Mesothelial cell of epicardium (in vitro differentiated cells): ENCODE measurements at places on chromosomes 11 and 22. TPM values are rescaled to one million over a fixed set of nuclear protein-coding genes. Genes with fewer than 3 reads are reported as not detected.

- peaks cover 29% of the 10 kb centered on the region for H3K4me1 ChIP-seq
- no peak overlapping the region for H3K4me3 ChIP-seq
- peaks cover 3% of the 10 kb centered on the region for H3K36me3 ChIP-seq
These were observed 30.7 kb downstream of the TIMP3 start for GRCh38 chr22:32832174-32832573.

DNA sequence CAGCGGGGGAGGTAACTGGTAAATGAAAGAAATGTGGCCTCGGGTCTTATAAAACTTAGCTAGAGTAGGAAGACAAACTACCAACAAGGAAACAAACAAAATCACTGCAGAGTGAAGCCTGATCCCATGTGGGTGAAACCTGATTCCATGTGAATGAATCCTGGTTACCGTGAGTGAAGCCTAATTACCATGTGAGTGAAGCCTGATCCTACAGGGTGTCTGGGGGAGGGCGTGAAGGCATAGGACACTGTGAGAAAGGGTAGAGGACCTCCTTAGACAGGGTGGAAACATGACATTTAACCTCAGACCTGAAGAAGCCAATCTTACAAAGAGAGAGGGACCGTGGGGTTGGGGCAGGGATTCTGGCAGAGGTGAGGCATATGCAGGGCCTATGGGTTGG is 106.2 kb upstream of the USP47 start:
- no peaks in the 10 kb centered on the region for H3K36me3 ChIP-seq
- H3K27ac ChIP-seq, result no peak overlapping the region
- no peak overlapping the region for H3K4me3 ChIP-seq
- H3K4me1 ChIP-seq, result peaks cover 10% of the 10 kb centered on the region
- DNase-seq, result no peak

- peaks cover 35% of the 10 kb centered on the region for H3K27me3 ChIP-seq
- no peaks in the 10 kb centered on the region for H3K36me3 ChIP-seq
- no peak for DNase-seq
- H3K27ac ChIP-seq, result no peak overlapping the region
- H3K4me1 ChIP-seq, result peaks cover 3% of the 10 kb centered on the region
These were observed 5.1 kb upstream of the INSC start for GRCh38 chr11:15109602-15110001.

GRCh38 chr11:115676768-115677167 is 172.6 kb upstream of the CADM1 start:
- DNase-seq, result no peak
- H3K4me1 ChIP-seq, result peaks cover 35% of the 10 kb centered on the region
- H3K27ac ChIP-seq, result no peak overlapping the region

GRCh38 chr11:34366522-34366921 is 8.7 kb upstream of the ABTB2 start:
- DNase-seq, result no peak
- H3K4me1 ChIP-seq, result peaks cover 3% of the 10 kb centered on the region
- peaks cover 7% of the 10 kb centered on the region for H3K27me3 ChIP-seq
- H3K27ac ChIP-seq, result no peak overlapping the region
- H3K36me3 ChIP-seq, result no peaks in the 10 kb centered on the region

GRCh38 chr11:849104-849824 is 6.6 kb downstream of the TSPAN4 start:
- H3K4me1 ChIP-seq, result peaks cover 37% of the 10 kb centered on the region
- H3K4me3 ChIP-seq, result peak overlapping the region; percentile 69
- peak overlapping the region; percentile 47 for H3K27ac ChIP-seq
- H3K27me3 ChIP-seq, result no peaks in the 10 kb centered on the region
- H3K36me3 ChIP-seq, result no peaks in the 10 kb centered on the region

DNA sequence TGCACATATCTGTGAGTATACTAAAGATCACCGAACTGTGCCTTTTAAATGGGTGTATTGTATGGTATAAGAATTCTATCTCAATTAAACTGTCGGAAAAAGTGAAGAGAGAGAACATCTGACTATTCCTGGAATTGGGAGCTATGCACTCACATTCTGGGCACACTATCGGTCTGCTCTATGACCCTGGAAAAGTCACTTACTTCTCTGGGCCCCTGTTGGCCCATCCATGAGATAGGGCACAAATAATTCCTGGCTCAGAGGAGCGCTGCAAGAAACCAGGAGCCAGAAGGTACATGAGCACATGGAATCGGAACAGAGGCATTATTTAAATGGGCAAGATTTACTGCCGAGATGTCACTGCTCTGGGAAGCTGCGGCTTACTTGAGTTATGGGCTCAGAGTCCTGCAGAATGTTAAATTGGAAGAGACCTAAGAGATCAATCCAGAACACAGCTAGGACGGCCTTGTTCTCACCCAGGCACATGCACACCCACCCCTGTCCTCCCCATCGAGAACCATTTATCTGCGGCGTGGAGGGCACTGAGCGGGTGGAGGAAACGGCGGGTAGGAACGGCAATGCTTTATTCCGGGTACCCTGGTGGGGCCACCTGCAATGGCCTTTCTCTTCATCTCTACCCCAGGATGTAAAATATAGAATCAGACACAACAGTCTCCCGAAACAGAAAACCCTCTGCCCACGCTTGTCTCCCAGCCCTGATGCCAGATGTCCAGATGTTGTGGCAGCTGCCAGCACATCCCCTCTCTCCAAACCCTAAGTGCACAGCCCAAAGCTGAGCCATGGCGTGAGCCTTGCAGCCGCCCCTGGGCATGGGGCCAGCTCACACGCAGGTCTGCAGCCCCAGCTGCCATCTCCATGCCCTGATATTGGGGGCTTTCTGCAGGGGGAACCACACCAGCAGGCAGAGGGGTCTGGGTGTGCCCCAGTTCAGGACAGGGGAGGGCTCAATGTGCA is 142.4 kb downstream of the DSCAML1 start:
- H3K27ac ChIP-seq, result no peak overlapping the region
- no peaks in the 10 kb centered on the region for H3K4me1 ChIP-seq
- peaks cover 39% of the 10 kb centered on the region for H3K27me3 ChIP-seq
- no peaks in the 10 kb centered on the region for H3K36me3 ChIP-seq

DNA sequence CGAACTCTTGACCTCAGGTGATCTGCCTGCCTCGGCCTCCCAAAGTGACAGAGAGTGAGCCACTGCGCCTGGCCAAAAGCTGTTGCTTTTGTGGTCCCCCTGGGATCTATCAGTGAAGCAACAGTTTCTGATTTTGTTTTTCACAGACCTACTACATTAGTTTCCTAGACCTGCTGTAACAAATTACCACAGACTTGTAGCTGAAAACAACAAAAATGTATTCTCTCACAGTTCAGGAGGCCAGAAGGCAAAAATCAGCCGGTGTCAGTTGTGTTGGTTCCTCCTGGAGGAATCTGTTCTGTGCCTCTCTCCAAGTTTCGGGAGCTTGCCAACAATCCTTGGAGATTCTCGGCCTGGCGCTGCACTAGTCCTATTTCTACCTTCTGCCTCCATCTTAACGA is 8.5 kb upstream of the SLC35C1 start:
- H3K4me3 ChIP-seq, result no peak overlapping the region
- H3K4me1 ChIP-seq, result no peaks in the 10 kb centered on the region
- H3K27ac ChIP-seq, result no peak overlapping the region
- DNase-seq, result no peak
- H3K36me3 ChIP-seq, result no peaks in the 10 kb centered on the region

DNA sequence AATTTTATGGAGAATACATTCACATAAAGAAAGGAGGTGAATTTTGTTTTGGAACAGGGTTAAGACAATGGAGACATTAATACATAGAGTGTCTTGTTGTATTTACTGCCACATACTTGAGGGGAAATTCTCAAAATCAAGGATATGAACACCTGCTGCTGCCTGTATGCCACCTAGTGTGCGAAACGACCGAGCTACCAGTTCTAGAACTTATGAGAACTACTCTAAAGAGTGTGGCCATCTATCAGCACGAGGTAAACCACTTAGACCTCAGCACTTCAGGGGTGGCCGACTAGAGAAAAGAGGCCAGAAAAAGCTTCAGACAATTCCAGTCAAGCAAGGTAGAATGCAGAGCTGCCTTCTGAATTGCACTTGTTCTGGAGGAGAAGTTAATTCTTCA is 1.5 kb upstream of the AGBL2 start:
- H3K27ac ChIP-seq, result no peak overlapping the region
- H3K4me3 ChIP-seq, result no peak overlapping the region
- H3K4me1 ChIP-seq, result peaks cover 6% of the 10 kb centered on the region
- H3K27me3 ChIP-seq, result no peaks in the 10 kb centered on the region
- DNase-seq, result no peak

DNA sequence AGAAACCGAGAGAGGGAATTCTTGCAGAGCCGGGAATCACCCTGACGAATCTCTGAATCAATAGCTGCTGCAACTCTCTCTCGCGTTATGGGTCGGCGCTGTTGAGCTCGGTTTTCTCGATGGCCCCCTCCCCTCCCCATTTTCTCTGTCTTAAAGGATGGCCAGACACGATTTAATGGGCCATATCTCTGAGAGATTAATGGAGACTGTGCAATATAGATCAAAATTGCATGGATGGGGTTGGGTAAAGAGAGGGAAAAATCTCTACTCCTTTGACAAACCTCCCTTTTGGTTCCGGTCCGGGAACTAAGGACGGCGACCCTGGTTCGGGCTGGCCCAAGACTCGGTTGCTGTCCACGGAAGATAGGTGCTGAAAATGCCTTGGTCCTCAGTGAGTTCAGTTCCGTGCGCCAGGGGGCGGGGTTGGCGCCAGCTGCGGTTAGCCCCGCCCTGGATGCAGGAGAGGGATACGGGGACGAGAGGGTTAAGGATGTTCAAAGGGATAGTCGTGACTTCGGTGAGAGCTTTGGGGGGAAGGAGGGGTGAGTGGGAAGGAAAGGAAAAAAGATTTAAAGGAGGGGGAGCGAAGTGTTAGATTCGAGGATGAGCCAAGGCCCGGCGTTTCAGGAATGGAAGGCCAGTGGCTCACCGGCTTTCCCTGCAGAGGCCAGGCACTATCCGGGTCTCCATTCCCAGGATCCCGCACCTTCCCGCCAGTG is 103.6 kb upstream of the HSD17B12 start:
- H3K27me3 ChIP-seq, result peaks cover 100% of the 10 kb centered on the region
- no peak overlapping the region for H3K27ac ChIP-seq
- H3K4me1 ChIP-seq, result peaks cover 38% of the 10 kb centered on the region
- peak overlapping the region; percentile 67 for H3K4me3 ChIP-seq
- no peak for DNase-seq

DNA sequence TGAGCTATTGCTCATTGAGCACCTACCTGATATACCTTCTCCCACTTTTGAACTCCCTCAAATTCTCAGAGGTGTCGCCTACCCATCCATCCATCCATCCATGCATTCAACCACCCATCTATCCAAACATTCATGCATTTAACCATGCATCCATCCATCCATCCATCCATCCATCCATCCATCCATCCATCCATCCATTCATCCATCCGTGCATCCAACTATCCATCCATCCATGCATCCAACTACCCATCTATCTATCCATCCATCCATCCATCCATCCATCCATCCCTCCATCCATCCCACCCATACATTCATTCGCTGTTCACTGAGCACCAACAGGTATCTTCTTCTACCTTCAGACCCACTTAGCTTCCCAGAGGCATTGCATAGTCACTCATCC is 342.8 kb downstream of the CTTN start:
- no peak for DNase-seq
- no peak overlapping the region for H3K4me3 ChIP-seq
- peaks cover 18% of the 10 kb centered on the region for H3K27me3 ChIP-seq
- no peak overlapping the region for H3K27ac ChIP-seq
- no peaks in the 10 kb centered on the region for H3K36me3 ChIP-seq

DNA sequence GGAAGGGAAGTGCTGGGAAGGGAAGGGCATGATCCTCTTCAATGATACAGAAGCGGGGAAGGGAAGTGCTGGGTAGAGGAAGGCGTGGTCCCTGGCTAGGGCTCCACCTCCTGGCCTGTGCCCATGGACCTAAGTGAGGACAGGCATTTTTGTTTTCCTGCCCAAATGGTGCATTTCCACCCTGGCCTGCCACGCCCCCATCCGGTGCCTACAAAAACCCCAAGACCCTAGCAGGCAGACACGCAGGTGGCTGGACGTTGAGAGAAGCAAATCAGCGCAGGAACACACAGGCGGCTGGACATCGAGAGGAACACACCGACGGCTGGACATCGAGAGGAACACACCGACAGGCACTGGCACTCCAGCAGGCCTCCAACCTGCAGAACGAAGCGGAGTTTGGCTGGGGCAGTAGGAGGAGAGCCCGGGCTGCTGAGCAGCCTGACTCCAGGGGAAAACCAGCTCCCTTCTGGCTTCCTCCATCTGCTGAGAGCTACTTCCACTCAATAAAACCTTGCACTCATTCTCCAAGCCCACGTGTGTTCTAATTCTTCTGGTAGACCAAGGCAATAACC is 628.3 kb downstream of the BUD13 start:
- no peaks in the 10 kb centered on the region for H3K36me3 ChIP-seq
- no peak for DNase-seq
- H3K27ac ChIP-seq, result no peak overlapping the region
- peaks cover 4% of the 10 kb centered on the region for H3K4me1 ChIP-seq
- no peak overlapping the region for H3K4me3 ChIP-seq

GRCh38 chr11:3817181-3817800 is 8.9 kb downstream of the PGAP2 start:
- no peaks in the 10 kb centered on the region for H3K27me3 ChIP-seq
- no peak overlapping the region for H3K27ac ChIP-seq
- H3K4me1 ChIP-seq, result no peaks in the 10 kb centered on the region
- peaks cover 5% of the 10 kb centered on the region for H3K36me3 ChIP-seq

- no peak for DNase-seq
- peaks cover 46% of the 10 kb centered on the region for H3K36me3 ChIP-seq
- no peaks in the 10 kb centered on the region for H3K27me3 ChIP-seq
- H3K4me1 ChIP-seq, result peaks cover 28% of the 10 kb centered on the region
- no peak overlapping the region for H3K27ac ChIP-seq
These were observed 12.2 kb downstream of the PPP6R3 start for GRCh38 chr11:68472778-68473177.

- no peak for DNase-seq
- no peak overlapping the region for H3K27ac ChIP-seq
- H3K27me3 ChIP-seq, result no peaks in the 10 kb centered on the region
- H3K4me1 ChIP-seq, result peaks cover 30% of the 10 kb centered on the region
These were observed 9.2 kb downstream of the VSIG10L2 start for GRCh38 chr11:125954945-125955640.

TCN1 gene
- not detected in 3 replicates for total RNA-seq

CRYBB1 gene
- not detected in 3 replicates for total RNA-seq

FADD gene
- 20.8 to 21.7 TPM (median 20.9 TPM) in 3 replicates for total RNA-seq

B3GAT1 gene
- 1.4 to 1.5 TPM (median 1.5 TPM) in 3 replicates for total RNA-seq

WNT7B gene
- 11.2 to 12.2 TPM (median 12.0 TPM) in 3 replicates for total RNA-seq

RFPL2 gene
- total RNA-seq, result 0.36 to 0.53 TPM (median 0.40 TPM) in 3 replicates

APOBEC3B gene
- 4.3 to 5.1 TPM (median 4.9 TPM) in 3 replicates for total RNA-seq

CHST1 gene
- 1.0 to 1.6 TPM (median 1.4 TPM) in 3 replicates for total RNA-seq
